ENCODE measurements at places on chromosomes 11 and 22.
A peak's percentile ranks its signal among the peaks of the same experiment; 100 is the strongest.

- DNase-seq, result peak; percentile 79
Observed at GRCh38 chr11:57434640-57435546, 8.0 kb upstream of the SLC43A3 start.

GRCh38 chr11:40380835-40381234, 1078.6 kb downstream of the LRRC4C start:
- DNase-seq, result no peak

GRCh38 chr11:85171648-85172257, 455.4 kb downstream of the DLG2 start:
- no peak for DNase-seq

DNA sequence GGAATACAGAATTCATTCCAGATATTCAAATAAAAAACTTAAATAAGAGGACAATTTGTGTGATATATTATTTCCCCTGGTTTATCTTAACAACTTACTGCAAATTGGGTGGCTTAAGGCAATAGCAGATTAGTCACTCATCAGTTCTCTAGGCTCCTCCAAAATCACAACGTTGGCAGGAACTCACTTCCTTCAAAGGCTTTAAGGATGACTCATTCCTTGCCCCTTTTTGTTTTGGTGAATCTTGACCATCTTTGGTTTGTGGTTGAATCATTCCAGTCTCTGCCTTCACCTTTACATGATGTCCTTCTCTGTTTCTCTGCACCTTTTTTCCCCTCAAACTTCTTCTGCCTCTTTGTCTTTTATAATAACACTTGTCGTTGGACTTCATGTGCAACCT, 3.4 kb downstream of the OR10AG1 start:
- no peak for DNase-seq

DNA sequence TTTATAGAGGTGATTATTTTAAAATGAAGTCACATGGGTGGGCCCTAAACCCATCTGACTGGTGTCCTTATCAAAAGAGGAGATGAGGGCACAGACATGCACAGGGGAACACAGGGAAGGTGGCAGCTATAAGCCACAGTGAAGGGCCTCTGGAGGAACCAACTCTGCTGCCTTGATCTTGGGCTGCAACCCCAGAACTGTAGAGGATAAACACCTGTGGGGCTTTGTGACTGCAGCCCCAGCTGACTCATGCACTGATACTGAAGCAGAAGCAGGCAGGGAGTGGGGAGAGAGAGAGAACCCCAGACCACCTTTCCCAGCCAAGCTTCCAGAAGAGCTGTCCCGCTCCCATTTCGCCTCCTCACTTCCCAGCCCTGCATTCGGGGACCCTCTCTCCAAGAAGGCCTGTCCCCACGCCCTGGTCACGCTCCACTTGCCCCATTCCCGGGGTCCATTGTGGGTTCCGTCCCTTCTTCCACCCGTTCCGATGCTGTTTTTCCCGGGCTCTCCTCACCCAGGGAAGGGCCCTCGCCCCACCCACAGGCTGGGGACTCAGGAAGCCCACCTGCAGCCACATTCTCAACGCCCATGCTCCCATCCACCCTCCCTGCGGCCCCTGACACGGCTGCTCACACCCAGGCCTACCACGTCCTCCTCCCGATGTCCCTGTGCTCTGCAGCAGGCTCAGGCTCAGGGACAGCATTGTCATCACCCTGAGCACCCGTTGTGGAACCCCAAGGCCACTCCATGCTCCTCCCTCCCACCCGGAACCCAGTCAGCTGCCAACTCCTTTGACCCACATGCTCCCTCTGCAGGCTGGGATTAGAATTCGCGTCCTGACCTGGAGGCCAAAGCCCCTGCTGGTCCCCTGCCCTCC, 90.8 kb upstream of the SHANK2 start:
- DNase-seq, result no peak

GRCh38 chr22:45033136-45033535, 23.3 kb upstream of the PHF21B start:
- DNase-seq, result no peak

- no peak for DNase-seq
Observed at GRCh38 chr22:26432619-26433311, 3.7 kb downstream of the ASPHD2 start.

- no peak for DNase-seq
Observed at GRCh38 chr11:67456068-67456705, 1.0 kb downstream of the CABP4 start.

- DNase-seq, result no peak
Observed at GRCh38 chr11:130121445-130121978, 38.1 kb upstream of the ST14 start.

DNA sequence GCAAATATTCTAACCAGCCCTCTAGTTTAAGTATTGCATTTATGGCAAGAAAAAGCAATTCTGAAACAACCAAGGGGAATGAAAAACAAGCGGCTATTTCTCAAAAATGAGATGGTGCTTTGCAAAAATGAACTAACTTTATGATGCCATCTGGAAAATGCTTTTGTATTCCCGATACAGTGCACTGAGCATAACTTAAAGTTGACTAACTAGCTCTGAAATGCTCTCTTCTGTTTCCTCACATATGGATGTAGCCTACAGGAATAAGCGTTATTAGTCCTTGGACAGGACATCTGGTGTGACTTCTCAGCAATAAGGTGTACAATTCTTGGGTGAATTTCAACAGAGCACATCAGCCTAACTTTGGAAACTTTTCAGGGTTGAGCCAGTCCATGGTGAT, 228.2 kb upstream of the DDI1 start:
- no peak for DNase-seq

DNA sequence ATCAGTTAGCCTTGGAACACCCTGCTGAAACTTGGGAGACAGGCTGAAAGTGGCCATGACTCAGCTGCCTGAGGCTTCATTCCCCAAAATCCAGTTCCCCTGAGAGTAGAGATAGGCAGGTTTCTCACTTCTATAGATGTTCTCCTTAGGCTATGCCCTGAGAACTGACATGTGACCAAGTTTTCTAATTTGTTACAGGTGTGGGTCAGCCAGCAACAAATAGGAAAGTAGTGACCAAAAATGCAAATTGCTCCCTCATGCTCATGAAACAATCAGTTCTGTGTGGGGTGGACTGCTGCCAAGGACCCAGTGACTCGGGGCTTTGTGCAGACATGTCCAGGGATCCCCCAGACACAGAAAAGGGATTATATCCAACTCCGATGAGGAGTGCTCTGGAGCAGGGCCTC, 7.3 kb upstream of the CCDC15 start:
- no peak for DNase-seq

- DNase-seq, result no peak
Observed at GRCh38 chr11:131425285-131425684, 54.9 kb downstream of the NTM start.

- DNase-seq, result no peak
Observed at GRCh38 chr22:21736948-21737347, 1.4 kb upstream of the YPEL1 start.

GRCh38 chr22:24474221-24474620, 20.9 kb upstream of the UPB1 start:
- no peak for DNase-seq

GRCh38 chr22:50678651-50679521, 6.3 kb downstream of the SHANK3 start:
- no peak for DNase-seq

- no peak for DNase-seq
Observed at GRCh38 chr11:18392434-18393321, 1.7 kb upstream of the LDHA start.

GRCh38 chr11:78820741-78821140, 246.1 kb upstream of the NARS2 start:
- DNase-seq, result no peak

DNA sequence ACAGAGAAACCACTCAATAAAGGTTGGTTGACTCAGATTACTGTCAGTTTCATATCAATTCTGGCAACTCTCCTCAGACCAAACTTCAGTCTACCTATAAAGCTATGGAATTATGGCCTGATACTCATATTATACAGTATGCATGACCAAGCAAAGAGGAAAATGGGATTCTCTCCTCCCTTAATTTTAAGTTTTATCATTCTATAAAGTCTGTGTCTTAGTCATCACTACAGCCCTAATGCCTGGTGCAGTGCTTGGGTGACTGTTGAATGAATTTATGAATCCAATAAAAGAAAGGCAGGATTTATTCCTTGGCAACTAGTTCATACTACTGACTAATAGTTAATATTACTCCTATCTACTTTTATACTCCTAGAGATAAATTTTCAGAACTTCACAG, 37.6 kb upstream of the GRAMD1B start:
- no peak for DNase-seq

DNA sequence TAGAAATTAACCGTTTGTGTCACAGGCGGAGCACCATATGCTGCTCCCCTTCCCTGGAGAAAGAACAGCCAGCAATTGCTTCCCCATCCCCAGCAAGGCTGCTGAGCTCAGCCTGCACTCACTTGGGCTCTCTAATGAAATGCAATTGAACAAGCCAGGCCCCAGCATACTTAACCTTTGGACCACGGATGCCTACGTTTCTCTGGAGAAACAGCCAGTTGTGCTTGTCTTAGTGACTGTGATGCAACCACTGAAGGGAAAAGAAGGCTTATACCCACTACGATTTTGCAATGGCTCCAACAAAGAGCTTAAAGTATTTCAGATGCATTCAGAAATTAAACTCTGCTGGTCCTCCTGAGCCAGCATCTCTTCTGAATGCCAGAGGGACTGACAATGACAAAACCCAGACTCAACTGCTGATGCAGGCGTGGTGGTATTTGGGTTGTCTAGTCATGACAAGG, 51.3 kb upstream of the SESN3 start:
- DNase-seq, result no peak

- no peak for DNase-seq
Observed at GRCh38 chr11:27416568-27417176, 53.7 kb upstream of the CCDC34 start.

DNA sequence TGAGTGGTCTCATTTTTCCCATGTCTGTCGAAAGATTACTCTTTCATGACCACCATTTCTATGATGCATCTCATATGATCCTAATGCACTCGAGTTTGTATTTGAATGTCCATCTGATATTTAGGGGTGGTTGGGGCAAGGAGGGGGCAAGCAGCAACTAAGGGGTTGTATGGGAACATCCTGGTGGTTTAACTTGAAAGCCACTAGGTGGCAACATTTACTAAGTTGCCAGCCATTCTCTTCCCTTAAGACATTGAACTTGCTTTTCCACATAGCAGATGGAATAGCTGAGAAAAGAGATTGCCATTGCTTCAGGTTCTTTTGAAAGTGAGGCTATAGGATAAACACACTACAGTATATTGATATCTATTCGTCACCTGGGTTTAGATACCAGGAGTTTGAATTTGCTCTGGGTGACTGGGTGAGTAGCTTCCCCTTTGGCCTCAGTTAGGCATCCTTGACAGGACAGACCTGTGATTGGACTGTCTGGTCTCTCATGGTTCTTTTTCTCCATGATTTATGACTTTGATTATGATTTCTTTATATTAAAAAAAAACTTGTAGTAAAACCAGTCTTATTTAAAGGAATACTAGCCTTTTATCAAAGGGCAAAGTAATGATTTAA, 32.4 kb downstream of the NF2 start:
- no peak for DNase-seq

GRCh38 chr11:66861038-66861773, 4.3 kb downstream of the LRFN4 start:
- DNase-seq, result no peak

DNA sequence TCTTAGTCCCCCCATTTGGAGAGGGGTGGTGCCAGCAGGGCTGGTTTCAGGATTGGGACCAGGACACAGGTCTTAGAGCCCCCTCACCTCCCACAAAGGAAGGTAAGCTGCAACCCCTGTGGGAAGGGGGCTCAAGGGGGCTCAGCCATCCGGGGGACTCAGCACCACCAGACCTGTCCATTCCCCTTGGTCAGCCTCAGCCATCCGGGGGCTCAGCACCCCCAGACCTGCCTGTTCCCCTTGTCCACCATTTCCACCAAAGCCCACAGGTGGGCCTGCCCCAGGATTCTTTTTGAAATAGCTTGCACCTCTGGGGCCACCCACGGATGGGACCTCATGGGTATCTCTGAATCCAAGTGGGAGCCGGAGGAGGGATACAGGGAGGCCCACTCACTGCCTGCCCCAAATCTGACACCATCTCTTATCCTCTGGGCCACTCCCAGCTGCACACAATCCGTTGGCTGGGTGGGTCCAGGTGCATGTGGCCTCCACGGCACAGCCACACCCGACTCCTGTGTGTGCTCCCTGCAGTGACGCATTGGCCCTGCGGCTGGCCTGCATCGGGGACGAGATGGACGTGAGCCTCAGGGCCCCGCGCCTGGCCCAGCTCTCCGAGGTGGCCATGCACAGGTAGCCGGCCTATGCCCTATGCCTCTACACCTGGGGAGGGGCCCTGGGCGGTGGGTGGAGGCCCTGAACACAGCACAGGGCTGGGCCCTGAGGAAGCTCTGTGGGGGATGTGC, 15.9 kb downstream of the MCAT start:
- no peak for DNase-seq

DNA sequence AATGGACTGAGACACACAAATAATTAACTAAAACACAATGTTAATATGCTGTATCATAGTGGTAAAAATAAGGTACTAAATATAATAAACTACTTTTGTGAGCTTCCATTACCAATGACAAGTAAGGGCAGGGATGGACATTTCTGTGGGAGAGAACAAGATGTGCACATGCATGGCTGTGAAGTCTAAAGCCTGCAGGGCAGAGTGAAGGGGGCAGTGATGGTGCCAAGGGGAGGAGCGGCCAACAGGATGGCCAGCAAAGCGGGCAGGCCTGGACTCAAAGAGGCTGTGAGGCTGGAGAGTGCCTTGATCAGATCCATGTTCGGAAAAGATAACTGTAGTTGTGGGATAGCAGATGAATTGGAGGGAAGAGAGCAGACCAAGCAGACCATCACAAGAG, 12.5 kb downstream of the DESI1 start:
- no peak for DNase-seq

- no peak for DNase-seq
Observed at GRCh38 chr11:16610738-16611388, 127.6 kb upstream of the C11orf58 start.

DNA sequence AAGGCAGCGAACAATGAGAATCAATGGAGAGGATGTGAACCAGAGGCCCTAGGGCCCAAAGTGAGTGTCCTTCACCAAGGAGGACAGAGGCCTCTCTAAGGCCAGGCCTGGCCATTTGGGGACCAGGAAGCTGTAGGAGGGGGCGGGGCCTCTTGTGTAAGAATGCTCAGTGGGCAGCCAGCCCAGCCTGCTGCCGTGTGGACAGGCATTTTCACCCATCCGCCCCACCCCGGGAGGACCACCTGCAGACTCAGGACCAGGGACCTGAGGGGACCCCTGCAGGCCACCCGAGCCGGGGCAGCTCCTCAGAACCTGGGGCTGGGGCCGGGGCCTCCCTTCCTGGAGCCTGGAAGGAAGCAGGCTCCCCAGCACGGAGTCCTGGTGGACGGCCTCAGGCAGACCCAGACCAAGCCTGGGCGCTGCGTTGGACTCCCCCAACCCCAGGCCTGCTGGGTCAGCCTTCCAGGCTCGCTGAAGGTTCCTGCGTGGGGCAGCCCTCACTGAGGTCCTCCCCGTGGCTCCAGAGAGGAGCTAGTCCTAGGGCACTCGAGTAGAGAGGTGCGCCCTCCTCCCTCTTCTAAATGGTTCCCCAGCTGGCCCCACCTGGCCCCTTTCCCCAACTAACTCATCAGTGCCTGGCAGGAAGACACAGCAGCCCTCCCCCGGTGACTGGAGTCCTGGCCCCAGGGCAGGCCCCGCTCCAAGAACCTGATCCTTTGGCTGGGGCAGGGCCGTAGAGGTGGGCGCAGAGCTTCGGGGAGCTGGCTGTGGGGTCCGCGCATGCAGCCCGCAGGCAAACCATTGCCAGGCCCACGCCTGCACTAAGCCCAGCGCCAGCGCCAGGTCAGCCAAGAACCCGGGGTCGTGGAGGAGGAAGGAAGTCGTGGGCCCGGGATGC, 1.5 kb upstream of the TRABD start:
- no peak for DNase-seq

GRCh38 chr11:70414341-70415100, 16.2 kb downstream of the CTTN start:
- no peak for DNase-seq
